ENCODE measurements at places on chromosomes 3 and 15.

GRCh38 chr15:27237319-27237939 lies 266.4 kb downstream of the GABRG3 start:
- no peak for DNase-seq

DNA sequence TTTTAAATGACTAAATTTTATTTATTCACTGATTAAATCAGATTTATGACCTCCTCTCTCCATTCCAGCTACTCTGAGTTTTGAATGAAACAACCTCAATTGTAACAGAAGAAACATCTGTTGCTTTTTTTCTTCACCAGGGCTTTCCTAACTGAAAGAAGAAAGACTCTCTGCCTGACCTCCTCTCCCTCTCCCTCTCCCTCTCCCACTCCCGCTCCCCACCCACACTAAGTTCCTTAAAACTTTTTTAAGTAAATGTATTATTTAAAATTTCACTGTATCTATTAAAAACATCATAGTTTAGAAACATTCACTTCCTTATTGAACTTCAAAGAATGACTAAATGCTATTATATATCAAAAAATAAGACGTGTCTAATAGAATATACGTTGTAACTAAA lies 122.0 kb downstream of the TFDP2 start:
- no peak for DNase-seq

DNA sequence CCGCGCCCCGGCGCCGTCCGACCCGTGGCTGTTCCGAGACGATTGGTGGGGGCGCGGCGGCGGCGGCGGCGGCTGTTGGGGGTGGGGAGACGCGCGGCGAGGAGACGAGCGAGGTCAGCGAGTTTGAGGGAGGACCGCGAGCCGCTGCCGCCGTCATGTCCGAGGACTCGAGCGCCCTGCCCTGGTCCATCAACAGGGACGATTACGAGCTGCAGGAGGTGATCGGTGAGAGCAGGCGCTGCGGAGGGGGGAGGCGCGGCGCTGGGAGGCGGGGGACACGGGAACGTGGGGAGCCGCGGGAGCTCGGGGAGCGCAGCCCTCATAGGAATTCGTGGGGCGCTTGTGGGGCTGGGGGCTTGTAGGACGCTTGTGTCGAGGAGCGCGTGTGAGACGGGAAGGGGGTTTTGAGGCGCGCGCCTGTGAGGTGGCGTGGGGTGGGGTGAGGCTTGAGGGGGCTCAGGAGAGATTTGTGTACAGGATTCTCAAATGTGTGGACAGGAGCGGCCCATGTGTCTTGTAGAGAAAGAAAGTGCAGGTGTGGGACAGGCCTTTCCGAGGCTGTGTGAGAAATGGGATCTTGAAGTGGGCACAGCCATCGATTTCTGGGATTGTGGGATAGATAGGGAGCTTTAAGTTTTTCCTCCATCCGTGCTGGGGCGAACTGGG lies 518 bp downstream of the OXSR1 start:
- no peak for DNase-seq

DNA sequence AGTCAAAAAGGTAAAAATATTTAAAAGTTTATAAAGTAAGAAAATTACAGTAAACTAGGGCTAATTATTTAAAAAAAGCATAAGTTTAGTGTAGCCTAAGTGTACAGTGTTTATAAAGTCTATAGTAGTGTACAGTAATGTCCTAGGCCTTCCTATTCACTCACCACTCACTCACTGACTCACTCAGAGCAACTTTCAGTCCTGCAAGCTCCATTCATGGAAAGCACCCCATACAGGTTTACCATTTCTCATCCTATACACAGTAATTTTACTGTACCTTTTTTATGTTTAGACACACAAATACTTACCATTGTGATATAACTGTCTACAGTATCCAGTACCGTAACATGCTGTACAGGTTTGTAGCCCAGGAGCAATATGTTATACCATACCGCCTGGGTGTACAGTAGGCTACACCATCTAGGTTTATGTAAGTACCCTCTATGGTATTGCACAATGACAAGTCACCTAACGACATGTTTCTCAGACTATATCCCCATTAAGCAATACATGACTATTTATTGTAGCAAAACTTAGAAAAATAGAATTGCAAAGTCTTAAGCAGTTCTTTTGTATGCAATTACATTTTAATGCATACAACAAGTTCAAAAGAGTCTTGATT lies 19.5 kb downstream of the AVEN start:
- no peak for DNase-seq

DNA sequence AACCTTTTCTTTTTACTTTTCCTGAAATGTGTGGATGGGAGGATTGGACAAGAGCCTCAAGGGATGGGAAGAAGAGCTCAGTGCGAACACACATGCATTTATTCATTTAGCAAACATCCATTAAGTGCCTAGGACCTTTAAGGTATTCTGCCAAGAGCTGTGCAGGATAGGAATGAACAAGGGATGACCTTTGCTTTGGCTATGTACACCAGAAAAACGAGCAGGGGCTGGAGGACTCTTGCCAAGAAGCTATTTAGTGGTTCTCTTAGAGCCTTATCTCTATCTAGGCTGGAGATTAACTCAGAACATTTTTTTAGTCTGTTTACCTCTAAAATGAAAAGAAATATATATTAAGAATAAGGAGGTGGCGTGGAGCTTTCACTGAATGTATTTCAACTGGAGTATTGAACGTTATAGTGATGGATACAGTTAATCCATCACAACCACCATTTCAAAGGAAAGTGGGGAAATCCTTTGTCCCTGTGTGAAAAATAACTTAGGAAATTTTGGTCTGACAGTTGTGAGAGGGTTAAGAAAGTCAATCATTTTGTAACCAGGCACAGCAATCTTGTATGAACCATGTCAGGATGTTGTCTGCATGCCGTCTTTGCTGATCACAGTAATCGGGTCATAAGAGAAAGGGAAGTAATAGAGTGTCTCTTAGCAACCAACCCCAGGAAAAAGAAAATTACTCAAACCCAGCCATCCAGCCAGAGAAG lies 279.0 kb downstream of the LPP start:
- no peak for DNase-seq

DNA sequence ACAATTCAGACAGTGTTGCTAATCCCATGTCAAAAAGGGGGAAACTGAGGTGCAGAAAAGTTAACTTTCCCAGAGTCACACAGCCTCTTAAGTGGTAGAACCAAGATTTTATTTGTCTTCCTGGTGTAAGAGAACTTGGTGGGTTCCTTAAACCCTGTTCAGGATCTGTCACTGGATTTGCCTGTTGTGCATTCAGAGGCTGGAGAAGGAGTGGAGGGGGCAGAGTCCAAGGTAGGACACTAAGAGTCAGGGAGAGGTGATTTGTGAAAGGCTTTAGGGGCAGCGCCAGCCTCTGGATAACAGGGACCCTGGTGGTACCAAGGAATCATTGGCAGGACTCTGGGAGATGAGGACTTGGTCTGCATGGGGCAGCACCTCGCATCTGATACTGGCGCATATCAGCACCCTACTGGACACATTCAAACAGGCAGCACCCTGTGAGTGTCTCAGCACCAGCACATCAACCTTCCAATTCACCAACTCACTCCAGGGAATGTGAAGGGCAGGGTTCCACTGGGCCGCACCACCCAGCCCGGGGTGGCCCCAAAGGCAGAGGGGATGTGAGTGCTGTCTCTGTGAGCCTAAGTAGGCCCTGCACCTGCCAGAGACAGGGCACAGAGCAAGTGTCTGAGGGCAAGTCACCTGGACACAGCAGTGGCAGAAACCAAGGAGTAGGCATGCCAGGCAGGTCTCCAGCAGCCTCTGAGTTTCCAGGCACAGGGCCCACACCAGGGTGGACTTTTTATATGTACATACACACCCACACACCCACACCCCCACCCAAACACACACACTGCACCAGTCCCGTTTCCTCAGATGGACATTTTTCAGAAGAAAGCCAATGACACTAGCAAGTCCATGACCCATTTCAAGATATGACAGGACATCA lies 71.6 kb downstream of the LIPC start:
- no peak for DNase-seq

GRCh38 chr3:66297260-66297873 lies 76.6 kb downstream of the SLC25A26 start:
- no peak for DNase-seq

- no peak for DNase-seq
Measured at GRCh38 chr3:23800731-23801130, 5.0 kb upstream of the UBE2E1 start.

GRCh38 chr3:111726788-111727305 lies 131.7 kb upstream of the ZBED2 start:
- DNase-seq = no peak

DNA sequence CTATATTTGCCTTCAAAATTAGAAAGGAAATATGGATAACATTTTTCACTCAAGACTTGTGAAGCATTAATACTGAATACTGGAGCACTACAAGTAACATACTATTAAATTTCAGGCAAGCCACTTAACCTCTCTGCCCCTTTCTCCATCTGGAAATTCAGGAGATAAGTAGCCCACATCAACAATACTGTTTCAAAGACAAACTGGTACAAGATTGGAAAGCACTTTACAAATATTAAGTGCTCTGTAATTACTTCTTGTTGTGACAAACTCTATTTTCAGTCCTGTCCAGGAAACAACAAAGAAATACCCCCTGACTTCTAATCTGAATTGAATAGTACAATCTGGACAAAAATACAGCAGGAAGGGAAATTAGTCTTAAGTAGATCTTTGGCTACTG lies 49.3 kb downstream of the TMEM212 start:
- no peak for DNase-seq

DNA sequence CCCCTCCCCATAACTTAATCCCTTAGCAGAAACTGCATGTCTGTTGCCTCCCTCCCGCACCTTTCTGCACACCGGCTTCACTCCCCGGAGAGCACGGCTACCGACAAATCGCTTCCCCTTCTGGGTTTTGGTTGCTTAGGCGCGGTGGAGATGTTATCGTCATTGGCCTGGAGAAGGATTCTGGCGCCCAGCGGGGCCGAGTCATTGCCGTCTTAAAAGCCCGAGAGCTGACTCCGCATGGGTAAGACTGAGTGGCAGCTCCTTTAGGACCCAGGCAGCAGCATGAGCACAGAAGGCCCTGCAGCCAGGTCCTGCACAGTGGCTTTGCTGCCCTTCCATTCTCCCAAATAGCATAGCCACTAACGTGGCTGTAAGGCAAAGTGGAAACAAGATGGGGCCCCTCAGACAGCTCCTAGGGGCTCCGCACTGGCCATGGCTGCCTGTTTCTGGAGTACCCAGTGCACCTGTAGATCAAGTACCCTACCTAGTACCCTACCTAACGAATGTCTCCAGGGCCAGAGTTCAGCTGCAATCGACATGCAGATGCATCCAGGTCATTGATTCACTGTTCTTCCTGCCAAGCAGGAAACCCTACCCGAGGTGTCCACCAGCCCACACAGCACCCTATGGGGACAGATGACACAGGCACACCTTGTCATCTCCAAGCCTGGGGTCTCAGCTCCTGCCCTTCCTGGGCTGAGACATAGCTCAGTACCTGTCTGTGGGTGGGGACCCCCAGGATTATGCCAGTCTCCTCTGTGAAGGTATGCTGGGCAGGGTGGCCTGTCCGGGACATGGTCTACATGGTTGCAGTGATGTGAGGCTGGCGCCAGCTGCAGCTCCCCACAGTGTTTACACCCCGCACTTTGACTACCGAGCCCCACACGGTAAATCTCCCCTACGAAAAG lies 147.6 kb downstream of the LRRK1 start:
- DNase-seq = no peak

DNA sequence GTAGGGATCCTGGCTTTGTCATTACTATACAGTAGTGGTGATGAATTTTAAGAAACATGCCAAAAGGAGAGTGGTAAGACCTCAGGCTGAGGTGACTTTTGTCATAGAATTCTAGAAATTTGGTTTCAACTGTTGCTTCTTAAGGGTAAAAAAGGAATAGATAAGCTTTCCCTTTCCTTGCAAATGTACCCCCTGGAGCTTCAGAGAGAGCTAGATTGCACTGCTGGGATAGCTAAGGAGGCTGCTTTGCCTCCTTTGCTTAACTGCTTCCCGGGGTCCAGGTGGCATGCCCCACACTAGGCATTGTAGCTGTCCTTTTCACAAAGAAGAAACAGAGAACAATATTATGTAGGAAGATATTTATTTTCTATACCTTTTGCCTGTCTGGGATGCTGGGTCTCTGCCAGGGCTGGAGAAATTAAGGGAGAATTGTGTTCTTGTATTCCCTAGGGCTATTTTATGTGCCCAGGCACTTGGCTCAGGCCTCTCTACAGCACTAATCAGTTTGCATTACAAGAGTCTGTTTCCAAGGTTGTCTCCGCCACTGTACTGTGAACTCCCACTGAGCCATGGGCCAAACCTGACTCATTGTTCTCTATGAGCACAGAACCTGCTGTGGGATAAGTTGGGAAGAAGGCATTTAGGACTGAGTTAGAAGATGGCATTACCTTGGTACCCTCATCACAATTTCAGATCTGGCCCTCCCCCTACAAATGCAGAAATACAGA lies 460.0 kb downstream of the PDCD6IP start:
- no peak for DNase-seq

- no peak for DNase-seq
Measured at GRCh38 chr3:157394411-157394810, 42.2 kb upstream of the PTX3 start.

DNA sequence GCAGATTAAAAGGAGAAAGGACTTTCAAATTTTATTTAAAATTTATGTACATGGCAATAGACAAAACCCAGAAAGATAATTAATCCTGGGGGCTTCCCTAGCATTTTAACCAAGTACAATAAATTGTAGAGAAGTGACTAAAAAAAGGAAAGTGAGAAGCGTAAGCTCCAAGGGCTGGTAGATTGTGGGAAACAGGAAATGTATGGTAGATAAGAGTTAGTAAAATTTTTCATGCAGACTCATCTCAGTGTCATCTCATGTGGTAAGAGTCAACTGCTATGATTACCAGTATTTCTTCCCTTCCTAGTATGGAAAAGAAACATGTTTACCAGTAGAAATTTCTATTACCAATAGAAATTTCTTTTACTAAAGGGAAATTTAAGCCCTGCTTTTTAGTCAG lies 464.3 kb upstream of the AGTR1 start:
- no peak for DNase-seq

GRCh38 chr15:64731012-64731804 lies 44.2 kb downstream of the RBPMS2 start:
- peak; percentile 9 for DNase-seq

- DNase-seq = no peak
Measured at GRCh38 chr3:191721990-191722389, 261.0 kb downstream of the PYDC2 start.

GRCh38 chr3:154933581-154933980 lies 146.5 kb upstream of the MME start:
- DNase-seq = no peak

GRCh38 chr3:127151992-127152650 lies 40.8 kb upstream of the PRR23E start:
- no peak for DNase-seq

GRCh38 chr15:83200589-83200988 lies 7.0 kb downstream of the HDGFL3 start:
- DNase-seq = no peak

DNA sequence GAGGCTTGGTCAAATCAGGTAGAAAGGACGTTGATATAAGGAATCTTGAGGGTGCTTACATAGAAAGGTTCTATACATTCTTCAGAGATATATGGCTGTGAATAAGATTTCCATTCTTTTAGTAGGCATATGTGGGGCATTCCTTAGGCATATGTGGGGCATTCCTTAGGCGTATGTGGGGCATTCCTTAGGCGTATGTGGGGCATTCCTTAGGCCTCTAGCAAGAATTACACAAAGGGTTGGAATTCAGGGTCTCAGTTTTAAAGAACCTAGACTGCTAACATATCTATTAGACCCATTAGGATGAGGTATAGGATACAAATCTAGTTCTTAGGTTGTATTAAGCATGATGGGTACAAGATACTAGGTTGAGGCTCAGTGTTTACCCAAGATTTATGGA lies 607.8 kb downstream of the SI start:
- no peak for DNase-seq

Data from NCI-H187 treated with DMSO at 0.1 percent for 48 hours (cell line).